GM04503 (cell line): ENCODE measurements at places on chromosomes 2 and 18.
A peak's percentile ranks its signal among the peaks of the same experiment; 100 is the strongest.

- DNase-seq, result no peak
Measured at GRCh38 chr2:177275040-177275742, 10.7 kb upstream of the NFE2L2 start.

DNA sequence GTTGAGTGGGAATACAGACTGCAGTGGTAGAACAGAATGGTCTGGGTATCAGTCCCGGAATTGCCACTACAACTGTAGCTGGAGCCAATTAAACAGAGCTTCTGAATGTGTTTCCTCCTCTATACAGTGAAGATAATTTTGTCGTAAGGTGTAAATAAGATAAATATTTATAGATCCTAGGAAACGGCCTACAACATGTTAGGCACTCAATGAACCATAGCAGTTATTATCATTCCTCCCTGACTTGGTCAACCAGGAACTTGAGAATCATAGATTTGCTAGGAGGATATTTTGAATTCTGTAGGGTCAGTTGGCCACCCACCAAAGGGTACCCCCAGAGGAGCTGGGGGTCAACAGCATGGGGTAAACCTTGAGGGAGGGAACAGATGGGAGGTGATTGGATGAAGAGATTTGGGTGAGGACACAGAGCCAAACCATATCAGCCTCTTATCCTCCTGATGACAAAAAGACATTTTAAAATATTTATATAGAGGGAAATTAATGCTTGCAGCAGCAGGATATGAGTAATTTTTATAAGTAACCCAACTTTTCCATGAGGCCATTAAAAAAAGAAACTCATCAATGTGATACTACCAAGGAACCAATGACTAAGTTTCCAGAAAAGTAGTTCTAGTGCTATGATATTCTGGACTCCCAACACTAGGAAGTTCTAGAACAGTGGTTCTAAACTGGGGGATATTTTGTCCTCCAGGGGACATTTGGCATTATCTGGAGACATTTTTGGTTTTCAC, 4.0 kb downstream of the DHRS9 start:
- no peak for DNase-seq

DNA sequence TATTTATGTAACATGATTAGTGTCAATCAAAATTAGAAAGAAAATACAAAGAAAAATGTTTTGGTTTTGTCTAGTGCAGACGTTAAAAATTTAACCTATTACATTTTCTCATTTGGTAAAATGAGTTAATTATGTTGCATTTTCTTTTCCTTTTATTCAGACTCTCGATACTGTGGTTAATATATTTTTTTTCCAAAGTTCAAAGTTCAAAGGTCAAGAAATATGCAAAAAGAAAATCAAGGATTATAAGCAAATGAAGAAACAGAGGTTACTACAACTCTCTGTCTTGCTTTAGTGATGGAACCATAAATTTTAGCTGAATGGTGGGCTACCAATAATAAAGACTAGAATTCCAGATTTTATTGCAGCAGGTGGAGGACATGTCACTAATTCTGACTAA, 133.3 kb upstream of the TFPI start:
- DNase-seq, result no peak

DNA sequence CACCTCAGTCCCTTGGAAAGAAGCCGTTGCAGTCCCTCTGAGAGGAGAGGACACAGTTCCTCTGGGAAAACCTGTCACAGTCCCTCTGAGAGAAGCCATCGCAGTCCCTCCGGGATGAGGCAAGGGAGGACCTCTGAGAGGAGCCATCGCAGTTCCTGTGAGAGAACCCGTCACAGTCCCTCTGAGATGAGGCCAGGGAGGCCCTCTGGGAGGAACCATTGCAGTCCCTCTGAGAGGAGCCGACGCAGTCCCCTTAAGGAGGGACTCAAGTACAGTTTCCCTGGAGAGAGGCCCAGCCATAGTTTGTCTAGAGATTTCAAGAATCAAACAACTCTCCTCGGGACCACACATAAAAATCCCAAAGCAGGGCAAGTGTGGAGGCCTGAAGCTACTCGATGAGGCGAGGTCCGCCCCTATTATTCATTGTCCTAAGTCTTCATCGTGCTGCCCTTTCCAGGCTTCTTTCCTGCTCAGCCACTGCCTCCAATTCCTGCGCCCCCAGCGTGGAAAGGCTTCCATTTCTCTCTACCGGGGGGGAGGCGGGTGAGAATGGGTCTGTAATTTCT, 630 bp upstream of the ZNF512 start:
- DNase-seq, result no peak

- no peak for DNase-seq
Measured at GRCh38 chr2:4662161-4662779, 958.9 kb downstream of the DCDC2C start.

DNA sequence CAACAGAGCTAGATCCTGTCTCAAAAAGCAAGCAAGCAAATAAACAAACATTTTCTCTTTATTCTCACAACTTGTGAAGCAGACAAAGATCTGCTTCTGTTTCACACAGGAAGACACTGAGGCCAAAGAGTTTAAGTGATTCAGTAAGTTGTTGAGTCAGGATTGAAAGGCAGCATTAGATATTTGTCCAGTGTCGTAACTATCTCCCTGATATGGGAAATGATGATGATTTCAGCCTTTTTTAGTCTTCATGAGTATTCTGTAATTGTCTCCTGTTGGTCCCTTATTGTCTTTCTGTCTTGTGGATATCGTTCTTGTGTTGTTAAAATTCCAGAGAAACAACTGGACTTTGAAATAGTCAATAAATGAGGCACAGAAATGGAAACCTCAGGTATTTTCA, 59.6 kb downstream of the GATA6 start:
- DNase-seq, result no peak

GRCh38 chr18:69882965-69883668, 64.6 kb downstream of the CD226 start:
- no peak for DNase-seq

DNA sequence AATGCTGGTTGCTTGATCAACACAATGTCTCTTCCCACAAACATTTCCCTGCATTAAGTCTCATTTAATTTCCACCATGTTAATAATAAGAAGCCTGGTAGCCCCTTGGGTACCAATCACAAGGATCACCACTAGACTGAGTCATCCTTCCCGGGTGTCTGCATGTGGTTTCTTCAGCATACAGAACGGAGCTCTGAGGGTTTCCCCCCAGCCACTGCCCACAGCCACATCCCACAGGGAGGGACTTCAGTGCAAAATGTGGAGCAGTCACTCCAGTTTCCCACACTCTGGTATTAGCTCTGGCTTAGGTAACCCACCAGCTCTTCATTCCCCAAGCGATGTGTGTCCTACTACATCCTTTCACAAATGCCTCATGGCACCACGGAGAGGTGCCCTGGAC, 42.7 kb upstream of the POLE4 start:
- DNase-seq, result no peak

GRCh38 chr2:24382363-24383073, 22.2 kb upstream of the ITSN2 start:
- DNase-seq, result peak; percentile 15

DNA sequence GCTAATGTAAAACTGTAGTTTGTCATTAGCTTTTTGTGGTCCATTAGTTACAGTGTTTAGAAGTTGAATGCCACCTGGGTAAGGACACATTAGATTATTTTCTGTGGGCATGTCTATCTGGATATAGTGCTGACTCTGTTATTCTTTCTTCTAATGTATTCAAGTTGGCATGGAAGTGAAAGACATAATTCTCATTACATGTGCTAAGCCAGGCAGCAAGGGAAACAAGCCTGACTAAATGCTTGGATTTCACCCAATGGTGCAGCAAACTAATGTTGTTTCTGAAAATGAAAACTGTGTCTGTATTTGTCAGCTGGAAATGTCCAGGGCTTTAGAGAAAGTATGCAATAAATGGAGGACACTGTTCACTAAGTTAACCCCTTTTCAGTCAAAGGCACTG, 100.7 kb downstream of the NUP35 start:
- no peak for DNase-seq

DNA sequence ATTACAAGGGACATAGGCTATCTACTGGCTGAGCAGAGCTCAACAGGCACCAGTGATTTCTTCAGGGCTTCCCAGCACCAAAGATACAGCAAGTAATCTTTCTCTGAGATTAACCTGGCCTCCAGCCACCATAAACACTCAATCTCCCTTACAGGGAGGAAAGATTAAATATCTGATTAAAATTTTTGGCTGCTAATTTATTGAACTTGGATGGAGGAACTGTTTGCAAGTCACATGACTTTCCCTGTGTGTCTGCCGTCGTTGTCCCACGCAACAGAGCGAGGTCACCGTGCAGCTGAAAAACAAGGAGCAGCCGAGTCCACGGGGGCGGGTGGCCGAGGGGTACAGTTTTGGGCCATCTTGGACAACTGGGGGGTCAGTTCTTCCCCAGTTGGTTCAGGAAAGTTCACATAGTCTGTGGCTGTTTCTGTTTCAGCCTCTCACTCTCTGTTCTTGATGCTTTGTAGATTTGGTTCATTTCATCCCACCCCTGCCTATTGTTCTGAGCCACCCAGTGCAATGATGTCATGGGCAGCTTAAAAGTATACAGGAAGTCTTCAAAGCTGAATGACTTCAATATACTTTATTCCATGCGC, 186.8 kb upstream of the CTAGE1 start:
- no peak for DNase-seq

DNA sequence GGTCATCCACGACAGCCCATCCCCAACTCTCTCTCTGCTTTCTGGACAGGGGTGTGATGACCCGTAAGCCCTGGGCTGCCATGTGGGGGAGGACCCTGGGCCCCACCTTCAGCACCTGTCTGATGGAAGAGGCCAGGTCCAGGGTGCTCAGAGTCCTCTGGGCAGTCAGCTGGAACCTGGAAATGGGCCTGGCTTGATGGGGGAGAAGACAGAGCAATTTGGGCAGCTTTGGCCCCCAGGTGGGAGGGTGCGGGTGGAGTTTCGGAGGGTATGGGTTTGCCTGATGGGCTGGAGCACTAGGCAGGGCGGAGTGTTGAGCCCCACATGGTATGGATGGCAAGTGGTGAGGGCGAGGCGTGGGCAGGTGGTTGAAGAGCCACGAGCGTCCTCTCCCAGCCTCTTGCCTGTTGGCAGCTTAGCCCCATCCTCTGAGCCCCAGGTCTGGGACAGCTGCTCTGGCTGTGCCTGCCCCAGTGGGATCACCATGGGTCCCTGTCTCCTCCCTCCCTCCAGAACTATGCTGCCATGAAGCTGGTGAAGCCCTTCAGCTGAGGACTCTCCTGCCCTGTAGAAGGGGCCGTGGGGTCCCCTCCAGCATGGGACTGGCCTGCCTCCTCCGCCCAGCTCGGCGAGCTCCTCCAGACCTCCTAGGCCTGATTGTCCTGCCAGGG, 232.7 kb downstream of the DYSF start:
- no peak for DNase-seq

GRCh38 chr18:12038082-12038638, 55.5 kb upstream of the ANKRD62 start:
- no peak for DNase-seq

DNA sequence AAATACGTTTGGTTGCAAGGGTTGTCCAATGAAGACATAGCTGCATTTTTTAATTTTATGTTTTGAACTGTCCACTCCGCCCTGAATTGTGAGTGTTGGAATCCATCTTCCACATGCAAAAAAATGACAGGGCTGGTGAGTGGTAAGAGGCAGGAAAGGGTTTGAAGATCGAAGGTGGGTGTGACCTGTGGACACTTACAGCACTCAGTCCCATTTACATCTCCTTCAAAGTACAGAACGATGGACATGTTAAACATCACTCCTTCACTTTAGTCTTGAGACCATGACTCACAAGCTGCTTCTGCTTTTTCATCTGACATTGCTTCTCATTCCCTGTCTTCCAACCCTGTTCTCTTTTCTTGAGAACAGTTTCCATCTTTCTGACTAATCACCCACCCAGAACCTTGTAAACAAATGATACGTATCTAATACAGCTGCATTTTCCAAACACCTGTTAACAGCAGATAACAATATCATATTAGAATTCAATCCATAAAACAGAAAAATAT, 179.3 kb downstream of the ZNF516 start:
- DNase-seq, result no peak

- DNase-seq, result no peak
Measured at GRCh38 chr2:97706708-97707345, 6.5 kb upstream of the ZAP70 start.

GRCh38 chr2:85017411-85018048, 46.6 kb downstream of the KCMF1 start:
- no peak for DNase-seq

DNA sequence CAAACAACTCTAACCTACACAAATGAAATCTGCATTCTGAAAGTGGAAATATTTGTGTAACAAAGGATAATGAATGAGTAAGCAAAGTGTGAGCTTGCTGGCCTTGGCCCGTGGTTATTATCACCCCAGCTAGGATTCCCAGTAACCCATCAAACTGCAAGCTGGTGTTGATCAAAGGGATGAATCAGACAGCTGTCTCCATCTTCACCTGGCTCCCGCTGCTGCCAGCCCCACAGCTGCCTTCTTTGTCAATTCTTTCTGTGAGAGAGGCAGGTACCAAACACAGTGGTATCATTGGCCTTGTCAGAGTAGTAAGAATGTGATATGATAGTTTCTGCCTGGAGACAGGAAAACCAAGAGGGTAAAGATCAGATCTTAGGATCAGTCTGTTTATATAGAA, 25.2 kb upstream of the RGPD4 start:
- DNase-seq, result no peak

GRCh38 chr2:216739035-216739434, 43.7 kb upstream of the IGFBP5 start:
- DNase-seq, result no peak

DNA sequence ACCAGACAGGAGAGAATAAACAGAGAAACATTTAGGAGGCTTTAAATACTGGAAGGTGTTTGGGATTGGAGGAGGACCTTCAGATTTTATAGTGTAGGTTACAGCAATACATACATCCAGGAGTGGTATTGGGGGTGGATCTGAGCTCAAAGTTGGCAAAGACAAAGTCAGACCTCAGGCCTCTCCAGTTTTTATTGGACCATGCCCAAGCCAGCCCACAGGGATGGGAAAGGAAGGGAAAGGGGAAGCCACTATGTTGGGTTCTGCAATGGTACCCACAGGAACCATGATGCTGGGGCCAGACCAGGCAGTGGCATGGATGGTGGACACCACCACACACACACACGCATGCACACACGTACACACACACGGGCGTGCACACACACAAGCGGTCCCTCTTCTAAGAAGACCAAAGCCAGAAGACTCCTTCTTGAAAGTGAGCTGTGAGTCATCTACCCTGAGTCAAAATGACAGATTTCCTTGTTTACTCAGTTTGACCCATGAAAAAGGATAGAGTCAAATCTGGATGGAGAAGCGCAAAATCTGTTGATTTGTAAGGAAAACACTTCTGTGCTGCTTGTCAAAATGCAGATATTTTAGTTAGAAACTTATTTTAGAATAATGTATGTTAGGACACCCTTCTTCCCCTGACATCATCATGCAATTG, 87.9 kb downstream of the TRABD2A start:
- no peak for DNase-seq

DNA sequence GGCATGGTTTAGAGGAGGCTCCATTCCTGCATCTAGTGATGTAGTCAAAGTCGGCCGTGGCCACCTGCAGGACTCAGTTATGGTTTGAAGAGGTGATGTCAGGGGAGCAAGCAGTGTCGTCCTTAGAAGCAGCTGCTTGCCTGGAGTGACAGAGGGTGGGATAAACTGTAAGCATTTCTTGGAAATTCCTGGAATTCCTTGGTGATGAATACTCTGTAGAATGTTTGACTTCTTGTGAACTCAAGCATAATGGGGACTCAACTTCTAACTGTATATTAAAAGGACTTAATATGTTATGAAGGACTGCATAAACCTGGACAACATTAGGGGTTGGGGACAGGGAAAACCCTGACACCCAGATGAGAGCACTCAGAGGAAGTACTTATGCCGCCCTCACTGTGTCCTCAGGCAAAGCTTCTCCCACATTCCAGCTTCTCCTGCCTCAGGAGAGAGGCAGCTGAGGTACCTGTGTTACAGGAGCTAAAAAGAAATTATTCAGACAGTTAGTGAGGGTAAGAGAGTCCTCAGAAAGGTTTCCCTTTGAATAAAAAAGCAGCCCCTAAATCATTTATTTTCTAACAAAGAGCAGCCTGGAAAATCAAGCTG, 459.9 kb upstream of the CELF4 start:
- DNase-seq, result no peak
